ENCODE measurements at places on chromosomes 7 and 10. TPM values are rescaled to one million over a fixed set of nuclear protein-coding genes. Genes with fewer than 3 reads are reported as not detected.

- no peak for DNase-seq
Measured at GRCh38 chr10:74055383-74056049, 57.6 kb downstream of the VCL start.

- no peak for DNase-seq
Measured at GRCh38 chr7:112266595-112267270, 60.2 kb downstream of the ZNF277 start.

GRCh38 chr10:48517911-48518811, 86.7 kb downstream of the ARHGAP22 start:
- no peak for DNase-seq

DNA sequence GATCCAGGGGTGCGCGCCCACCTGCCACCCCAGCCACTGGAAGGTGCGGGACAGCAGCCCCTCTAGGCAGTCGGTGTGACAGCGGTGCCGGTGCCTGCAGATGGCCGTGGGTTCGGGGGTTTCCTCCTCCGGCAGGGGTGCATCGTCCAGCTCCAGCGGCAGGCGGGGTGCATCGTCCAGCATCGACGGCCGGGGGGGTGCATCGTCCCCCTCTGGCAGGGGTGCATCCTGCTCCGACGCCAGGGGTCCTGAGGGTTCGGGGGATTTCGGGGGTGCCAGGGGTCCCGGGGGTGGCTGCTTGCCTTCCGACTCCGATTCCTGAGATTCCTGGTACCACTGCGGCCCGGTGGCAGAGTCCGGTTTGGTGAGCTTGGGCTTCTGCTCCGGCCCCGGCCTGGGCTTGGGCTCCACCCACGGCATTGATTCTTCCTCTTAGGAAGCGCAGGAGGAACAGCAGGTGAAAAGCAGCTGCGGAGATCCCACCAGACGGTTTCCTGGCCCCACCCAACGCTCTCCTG, 90.2 kb upstream of the RAB18 start:
- no peak for DNase-seq

GRCh38 chr10:96719850-96720421, 378 bp downstream of the PIK3AP1 start:
- no peak for DNase-seq

DNA sequence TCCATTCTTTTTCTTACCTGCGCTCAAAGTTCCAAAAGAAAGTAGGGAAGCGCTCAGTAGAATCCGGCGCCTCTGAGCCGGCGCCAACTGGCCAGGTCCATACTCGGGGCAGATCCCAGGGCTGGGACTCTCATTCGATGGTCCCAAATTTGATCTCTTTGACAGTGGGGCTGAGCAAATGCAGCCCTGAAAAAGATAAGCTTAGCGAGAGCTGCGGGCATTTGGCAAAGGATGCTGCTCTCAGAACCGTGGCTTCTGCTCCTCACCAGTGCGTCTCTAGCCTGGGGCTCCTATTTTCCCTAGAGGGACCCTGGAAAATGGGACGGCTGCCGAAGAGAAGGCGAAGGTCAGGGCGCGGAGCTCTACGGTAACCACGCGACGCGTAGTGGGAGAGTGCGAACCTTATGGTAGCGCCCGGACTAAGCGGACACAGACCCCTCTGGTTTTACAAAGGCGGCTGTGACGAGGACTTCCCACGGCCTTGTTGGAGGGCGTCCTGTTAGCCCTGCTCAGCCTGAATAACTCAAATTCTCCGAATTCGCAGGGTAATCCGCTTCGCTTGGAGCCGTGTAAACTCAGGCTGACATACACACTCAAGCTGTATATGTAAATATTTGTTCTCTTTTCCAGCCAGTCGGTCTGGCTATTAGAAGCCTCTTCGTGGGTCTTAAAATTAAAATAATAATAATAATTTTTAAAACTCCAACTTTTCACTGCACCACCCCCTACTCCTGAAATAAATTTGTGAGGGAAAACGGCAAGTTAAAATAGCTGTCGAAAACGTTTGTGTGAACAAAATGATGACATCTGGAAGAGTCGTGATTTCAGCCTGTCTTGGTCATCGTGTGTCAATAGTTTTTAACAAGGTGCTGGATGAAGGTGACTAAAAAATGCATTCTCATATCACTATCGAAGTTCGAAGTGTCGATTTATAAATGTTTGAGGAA, 869 bp upstream of the TBX20 start:
- DNase-seq: no peak

- peak; percentile 87 for DNase-seq
Measured at GRCh38 chr10:72846238-72846637, 47.3 kb upstream of the OIT3 start.

- peak; percentile 35 for DNase-seq
Measured at GRCh38 chr7:96314402-96315124, 7.3 kb downstream of the SLC25A13 start.

- no peak for DNase-seq
Measured at GRCh38 chr7:42194238-42194637, 42.8 kb downstream of the GLI3 start.

- DNase-seq: peak; percentile 46
Measured at GRCh38 chr10:46539596-46540411, 16.7 kb downstream of the GPRIN2 start.

The RSPH10B gene
- not detected for total RNA-seq

The ANAPC16 gene
- 78.1 TPM for total RNA-seq

The IFIT1B gene
- total RNA-seq: not detected

The ZNF33B gene
- total RNA-seq: 10.4 TPM
